ENCODE measurements at places on chromosomes 5 and 9. TPM values are rescaled to one million over a fixed set of nuclear protein-coding genes. Genes with fewer than 3 reads are reported as not detected.

The OR2S2 gene
- total RNA-seq: not detected

The RGMB gene
- 6.8 TPM for total RNA-seq

The ATP6V1G1 gene
- 279 TPM for total RNA-seq

- DNase-seq: peak; percentile 50
Observed at GRCh38 chr5:115069087-115069968, 100.4 kb downstream of the TRIM36 start.

DNA sequence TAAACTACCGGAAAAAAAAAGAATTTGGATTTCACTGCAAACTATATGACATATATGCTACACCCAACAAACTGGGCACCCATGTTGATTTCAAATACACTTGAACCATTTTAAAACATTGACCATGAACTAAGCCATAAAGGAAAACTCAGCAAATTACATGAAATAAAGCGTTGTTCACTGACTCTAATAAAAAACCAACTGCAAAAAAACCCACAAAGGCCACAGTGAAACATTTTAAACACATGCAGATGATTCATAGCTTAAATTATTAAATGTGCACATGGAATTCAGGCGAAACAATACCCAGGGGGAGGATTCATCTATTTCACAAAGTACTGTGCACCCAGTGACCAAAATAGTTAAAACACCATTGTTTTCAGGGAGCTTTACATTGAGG is 33.3 kb downstream of the MTRR start:
- no peak for DNase-seq

DNA sequence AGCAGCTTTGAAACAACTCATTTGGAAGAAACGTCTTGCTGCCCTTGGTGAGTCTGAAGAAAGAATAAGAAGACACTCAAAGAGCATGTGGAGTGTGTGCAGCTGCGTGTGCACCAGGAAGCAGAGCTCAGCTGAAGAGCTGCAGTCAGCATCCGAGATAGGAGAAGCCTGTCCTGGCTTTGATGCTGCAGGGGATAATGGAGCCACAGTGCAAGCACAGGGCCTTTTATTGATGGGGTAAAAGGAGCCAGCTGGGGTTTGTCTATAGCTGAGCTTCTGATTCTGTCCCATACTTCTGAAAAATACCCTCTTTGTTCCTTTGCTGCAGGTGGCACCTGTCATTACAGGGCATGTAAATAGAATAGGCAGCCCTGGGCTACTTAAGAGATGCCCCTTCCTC is 375.7 kb upstream of the ZNF462 start:
- DNase-seq: no peak

DNA sequence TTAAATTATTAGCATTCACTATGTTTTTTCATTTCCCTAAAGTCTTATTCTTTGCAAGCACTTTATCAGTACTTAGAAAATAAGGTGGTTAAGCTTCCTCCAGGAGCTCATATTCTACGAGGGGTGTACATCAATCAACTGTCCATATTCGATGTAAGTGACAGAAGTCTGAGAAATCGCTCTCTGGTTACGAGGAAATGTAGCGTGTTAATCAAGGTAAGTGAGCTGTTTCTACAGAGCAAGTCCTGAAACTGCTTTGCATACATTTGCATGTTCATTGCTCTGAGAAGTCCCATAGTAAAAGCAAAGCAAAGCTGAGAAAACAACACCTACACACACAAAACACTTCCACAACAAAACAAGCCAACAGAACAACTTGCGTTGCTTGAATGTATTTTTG is 893.9 kb upstream of the DMAC1 start:
- no peak for DNase-seq

DNA sequence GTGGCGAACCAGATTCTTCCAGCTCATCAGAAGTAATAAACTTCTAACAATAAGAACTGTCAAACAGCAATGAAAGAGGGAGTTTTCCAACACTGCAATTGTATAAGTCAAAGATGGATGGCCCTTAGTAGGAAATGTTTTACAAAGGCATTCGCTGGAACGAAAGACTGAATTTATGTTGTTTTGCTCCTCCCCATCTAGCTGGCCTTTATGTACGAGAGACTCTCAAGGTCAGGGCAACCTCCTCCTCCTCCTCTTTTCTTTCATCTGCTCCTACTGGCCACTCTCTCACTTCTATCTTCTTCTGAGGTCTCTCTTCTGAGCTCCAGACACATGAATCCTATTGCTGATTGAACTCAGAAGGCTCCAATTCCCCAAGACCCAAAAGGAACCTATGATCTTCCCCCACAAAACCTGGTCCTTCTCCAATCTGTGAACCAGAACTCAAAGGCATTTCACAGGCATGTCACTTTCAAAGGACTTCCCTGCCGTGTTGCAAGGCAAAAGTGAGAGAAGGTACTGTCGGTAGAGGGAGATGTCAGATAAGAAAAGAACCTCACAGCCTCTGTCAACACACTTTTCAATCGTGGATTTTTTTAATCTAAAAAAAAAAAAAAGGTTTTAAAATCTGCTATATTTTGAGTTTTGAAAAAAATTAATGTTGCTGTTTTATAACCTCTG is 28.5 kb upstream of the PUM3 start:
- peak; percentile 47 for DNase-seq

DNA sequence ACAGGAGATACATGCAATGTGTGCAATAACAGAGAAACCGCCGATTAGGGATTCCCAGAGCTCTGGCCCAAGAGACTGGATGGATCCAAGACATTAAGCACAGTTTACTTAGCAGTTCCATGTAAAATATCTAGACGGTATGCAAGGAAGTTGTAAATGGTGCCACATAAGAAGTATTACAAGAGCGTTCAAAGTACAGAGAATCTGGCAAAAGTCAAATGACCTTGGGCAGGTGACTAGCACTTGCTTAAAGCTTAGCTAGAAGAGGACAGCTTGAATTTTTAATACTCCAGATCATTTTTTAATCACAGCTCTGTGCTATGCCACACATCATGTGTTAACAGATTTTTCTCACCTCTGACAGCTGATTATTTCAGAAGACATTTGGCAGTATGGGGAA is 72.3 kb upstream of the TNPO1 start:
- DNase-seq: no peak

DNA sequence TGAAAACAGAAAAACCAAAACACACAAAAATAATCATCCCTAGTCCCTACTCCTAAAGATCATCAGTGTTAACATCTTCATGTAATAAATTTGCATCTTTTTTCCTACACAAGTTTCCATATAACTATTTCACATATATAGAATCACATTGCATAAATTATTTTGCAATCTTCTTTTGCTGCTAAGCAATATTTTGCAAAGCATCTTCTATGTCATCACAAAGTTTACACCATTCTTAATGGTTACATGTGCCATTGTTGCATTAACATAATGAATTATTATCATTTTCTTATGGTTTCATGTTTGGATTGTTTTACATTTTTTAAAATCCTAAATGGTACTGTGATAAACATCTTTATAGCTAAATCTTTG is 17.8 kb downstream of the SH3TC2 start:
- DNase-seq: no peak

DNA sequence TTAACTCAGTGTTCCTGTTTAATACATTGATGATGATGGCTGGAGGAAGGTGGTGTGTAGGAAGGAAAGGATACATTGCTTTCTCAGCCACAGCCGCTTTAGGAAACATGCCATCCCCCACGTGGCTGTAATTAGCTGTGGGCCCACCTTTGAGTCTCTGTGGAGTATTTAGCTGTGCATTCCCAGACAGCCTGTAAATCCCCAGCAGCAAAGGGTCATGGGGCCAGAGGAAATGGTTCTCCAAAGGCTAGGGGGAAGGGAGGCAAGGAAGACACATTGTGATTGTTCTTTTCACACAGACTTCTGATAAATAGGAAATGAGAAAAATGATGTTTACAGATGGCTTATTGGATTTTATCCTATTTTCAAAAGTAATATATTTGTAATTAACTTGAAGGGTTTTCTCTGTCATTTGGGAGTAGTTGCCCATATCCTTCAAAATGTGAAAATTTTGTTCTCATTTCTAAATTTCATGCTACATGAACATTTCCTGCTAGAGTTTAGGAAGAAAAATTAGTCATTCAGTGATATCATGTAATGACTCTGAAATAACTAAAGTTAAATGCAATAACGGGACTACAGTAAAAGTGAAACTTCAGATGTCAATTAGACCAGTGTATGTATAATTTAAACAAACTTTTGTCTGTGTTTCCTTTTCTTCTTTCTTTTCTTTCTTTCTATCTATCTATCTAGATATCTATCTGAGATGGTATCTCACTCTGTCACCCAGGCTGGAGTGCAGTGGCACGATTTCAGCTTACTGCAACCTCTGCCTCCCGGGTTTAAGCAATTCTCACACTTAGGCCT is 24.3 kb upstream of the F2R start:
- peak; percentile 30 for DNase-seq

- DNase-seq: no peak
Observed at GRCh38 chr5:129426071-129426470, 34.0 kb upstream of the ADAMTS19 start.

DNA sequence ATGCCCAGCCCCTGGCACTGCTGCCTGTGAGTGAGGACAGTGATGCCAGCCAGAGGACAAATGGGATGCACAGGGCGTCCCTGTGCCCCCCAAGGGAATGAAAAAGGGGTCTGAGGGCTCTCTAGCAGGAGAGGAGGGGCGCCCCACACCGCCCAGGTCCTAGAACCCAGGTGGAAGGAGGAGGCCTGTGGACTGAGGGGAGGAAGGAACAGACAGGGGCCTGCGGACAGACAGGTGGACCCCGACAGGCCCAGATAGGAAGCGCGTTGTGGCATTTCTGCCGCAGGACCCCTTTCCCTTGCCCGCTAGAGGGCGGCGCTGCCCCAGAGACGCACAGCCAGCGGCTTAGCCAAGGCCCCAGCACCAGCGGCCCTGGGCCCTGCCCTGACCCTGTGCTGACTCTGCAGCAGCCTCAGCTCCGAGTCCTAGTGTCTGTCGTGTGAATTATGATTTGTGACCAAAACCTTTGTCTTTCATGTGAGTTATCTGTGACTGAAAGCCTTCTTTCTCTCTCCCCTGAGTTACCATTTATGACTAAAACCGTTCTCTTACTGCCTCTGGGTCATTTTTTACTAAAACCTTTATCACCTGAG is 30.7 kb downstream of the TRIP13 start:
- peak; percentile 44 for DNase-seq

DNA sequence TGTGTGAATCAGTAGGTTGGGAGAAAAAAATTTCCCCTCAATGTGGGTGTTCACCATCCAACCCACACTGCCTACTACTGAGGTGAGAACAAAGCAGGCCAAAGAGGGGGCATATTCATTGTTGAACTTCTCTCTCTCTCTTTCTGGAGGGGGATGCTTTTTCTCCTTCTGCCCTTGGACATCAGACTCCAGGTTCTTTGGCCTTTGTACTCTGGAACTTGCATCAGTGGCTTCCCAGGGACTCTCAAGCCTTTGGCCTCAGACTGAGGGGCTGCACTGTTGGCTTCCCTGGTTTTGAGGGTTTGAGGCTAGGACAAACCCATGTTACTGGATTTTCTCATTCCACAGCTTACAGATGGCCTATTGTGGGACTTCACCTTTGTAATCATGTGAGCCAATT is 417.2 kb downstream of the ELAVL2 start:
- no peak for DNase-seq

DNA sequence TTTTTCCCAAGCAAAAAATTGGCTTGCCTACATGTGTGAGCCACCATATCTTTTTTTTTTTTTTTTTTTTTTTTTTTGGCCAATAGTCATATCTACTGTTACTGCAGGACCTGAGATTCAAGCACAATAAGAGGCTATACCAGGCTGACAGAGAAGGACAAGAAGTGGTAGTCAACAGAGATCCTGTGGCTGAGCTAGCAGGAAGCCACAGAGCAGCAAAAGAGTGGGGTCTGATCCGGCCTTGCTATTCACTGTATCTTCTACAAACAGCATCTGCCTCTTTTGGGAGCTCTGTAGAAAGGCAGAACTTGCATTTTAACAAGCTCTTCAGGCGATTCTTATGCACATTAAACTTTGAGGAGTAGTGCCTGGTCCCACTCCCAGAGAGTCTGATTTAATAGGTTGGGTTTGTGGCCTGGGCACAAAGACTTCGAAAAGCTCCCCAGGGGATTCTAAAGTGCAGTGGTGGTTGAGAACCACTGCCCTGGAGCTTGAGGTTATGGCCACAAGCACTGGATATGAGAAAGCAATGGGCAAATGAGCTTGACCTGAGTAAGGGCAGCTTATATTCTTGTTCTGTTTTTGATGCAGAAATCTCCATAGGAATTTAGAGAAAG is 162.8 kb downstream of the PIK3R1 start:
- DNase-seq: no peak

- DNase-seq: peak; percentile 87
Observed at GRCh38 chr9:4662108-4662988, at the start of gene PLPP6. TSS of gene PLPP6 (plus strand) at chr9:4662294. CDS start at chr9:4662376, 82 bp downstream.

DNA sequence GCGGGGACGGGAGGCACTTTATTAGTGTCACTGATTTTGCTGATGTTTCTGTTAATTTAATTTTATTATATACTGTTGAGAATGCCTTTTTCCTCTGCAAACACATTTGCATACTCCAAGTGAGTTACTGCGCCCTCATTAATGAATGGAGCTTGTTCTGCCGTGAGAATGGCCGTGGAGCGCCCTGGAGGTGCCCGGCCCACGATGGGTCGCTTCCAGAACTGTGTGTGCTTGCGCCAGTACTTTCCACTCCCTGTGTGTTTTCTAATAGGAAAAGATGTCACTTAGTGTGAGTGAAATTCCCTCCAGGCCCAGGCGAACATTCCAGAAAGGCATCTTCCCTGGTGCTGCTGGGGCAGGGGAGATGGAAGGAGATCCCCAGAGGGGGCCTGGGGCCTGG is 30.1 kb downstream of the NDUFS6 start:
- DNase-seq: no peak

DNA sequence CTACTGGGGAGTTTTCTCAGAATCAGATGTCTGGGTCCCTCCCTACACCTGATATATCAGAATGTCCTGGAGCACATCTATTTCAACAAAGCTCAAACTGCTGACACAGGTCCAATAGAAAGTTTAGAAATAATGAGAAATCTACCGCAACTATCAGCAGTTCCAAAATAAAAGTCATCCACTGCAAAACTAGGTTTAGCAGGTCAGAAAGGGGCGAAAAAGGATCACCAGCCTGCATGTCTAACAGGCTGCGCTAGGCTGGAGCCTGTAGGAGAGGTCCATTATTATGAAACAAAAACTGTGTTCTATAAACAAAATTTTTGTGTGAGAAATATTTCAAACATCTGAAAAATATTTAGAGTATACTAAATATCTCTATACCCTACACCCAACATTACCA is 84.1 kb upstream of the RNF38 start:
- no peak for DNase-seq

DNA sequence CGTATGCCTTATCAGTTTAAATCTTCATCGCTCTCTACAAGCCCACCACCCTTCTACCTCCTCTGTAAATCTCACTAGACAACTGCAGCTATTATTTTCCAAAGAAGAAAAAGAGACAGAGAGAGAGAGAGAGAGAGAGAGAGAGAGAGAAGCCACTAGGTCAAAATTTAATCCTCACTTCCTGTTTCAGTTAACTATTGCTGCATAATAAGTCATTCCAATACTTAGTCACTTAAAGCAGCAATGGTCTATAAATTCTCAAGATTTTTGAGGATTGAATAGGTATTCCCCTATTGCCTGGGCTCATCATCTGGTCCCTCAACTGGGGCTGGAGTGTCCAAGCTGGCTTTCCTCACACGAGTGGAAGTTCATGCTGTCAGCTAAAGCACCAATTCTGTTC is 68.8 kb downstream of the ITGA1 start:
- peak; percentile 51 for DNase-seq

All from bronchial epithelial cell (primary cell).